B cell (primary cell): ENCODE measurements at places on chromosomes 7 and 10.
A peak's percentile ranks its signal among the peaks of the same experiment; 100 is the strongest.

DNA sequence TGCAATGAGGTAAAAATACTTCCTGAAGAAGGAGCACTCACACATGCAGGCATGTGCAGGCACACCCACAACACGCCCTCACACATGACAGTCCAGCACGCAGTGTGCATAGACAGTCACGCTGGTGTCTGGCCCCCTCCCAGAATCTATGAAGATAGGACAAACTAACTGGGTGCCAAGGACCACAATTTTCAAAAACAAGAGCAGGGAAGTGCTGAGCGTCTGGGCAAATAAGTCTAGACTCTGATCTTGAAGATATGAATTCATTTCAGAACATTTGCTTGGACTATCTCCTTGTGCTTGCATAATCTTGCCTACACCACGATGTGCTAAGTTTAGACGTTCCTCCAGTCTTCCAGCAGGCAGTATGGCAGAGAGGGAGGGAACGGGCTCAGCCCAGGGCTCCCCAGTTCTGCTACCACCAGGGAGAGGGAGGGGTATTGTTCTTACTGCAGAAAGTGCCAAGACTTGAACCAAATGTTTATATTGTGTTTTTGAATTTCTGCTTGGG, 276.5 kb upstream of the KLF6 start:
- DNase-seq: no peak

- no peak for DNase-seq
Observed at GRCh38 chr10:55329796-55330195, 528.8 kb upstream of the PCDH15 start.

GRCh38 chr10:30821994-30822692, 192.6 kb upstream of the LYZL2 start:
- DNase-seq: no peak

GRCh38 chr7:39480901-39481300, 85.3 kb upstream of the YAE1 start:
- DNase-seq: no peak

- no peak for DNase-seq
Observed at GRCh38 chr7:14861456-14861855, 41.1 kb downstream of the DGKB start.

- no peak for DNase-seq
Observed at GRCh38 chr7:93736668-93737369, 153.7 kb downstream of the TFPI2 start.

GRCh38 chr10:34018129-34018528, 683.7 kb upstream of the NRP1 start:
- no peak for DNase-seq

GRCh38 chr10:119480667-119481066, 61.9 kb downstream of the RGS10 start:
- DNase-seq: no peak

- DNase-seq: no peak
Observed at GRCh38 chr10:120732643-120733313, 118.4 kb upstream of the WDR11 start.

GRCh38 chr7:112930787-112931186, 140.6 kb upstream of the TMEM168 start:
- DNase-seq: no peak

GRCh38 chr10:123573236-123574108, 92.7 kb upstream of the GPR26 start:
- peak; percentile 37 for DNase-seq

- no peak for DNase-seq
Observed at GRCh38 chr7:130650611-130651120, 17.9 kb downstream of the COPG2 start.

GRCh38 chr7:22751341-22751740, 24.3 kb downstream of the IL6 start:
- DNase-seq: no peak

- DNase-seq: no peak
Observed at GRCh38 chr7:131494182-131494581, 62.2 kb downstream of the PODXL start.

DNA sequence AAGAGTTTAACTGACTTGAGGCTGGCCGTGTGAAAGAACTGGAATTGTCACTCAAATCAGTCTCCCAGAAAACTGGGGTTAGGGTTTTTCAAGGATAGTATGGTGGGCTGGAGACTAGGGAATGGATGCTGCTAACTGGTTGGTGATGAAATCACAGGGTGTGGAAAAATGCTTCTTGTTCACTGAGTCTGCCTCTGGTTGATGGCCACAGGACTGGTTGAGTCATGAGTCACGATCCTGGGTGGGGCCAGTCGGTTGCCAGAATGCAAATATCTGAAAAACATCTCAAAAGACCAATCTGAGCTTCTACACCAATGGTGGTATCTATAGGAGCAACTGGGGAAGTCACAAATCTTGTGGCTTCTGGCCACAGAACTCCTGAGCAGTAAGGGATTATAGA, 16.3 kb upstream of the BAMBI start:
- DNase-seq: no peak

DNA sequence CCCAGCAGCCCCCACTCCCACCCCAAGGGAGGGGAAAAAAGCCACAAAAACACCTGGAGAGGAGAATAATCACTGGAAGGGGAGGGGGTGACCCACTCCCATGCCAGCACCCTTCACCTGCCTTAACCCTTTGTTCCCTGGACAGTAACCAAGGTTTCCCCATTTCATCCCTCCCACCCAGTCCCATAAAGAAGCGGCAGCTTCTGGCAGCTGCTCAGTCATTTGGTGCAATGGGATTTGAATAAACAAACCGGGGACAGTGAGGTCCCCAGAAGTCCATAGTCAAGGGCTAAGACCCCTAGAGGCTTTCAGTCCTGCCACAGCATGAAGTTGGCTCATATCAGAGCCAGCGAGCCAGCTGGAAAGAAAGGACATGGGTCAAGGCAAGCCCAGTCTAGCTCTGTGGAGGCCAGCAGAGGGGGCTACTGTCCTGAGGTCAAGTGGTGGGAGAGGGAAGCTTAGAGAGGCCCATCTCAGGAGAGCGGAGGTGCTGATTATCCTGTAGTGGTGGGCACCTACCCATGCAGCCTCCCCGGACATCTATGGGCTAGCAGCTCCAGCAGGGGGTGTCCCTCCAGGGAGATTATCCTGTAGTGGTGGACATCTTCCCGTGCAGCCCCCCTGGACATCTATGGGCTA, 58.9 kb upstream of the LBX1 start:
- no peak for DNase-seq

DNA sequence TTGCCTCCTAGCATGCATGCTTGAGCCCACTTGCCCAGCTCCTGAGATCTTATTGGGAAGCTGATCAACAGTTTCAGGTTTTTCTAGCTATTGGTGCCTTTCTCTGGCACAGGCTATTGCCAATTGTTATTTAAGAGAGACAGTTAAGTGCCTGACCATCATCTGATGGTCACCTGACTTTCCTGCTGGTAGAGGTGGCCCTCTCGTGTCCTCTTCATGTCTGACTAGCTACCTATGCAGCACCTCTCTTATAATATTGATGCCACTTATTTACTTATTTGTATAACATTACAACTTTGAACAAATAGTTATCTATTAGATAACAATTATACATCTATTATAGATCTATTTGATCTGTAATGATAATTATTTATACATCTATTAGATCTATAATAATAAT, 205.9 kb upstream of the SEMA3D start:
- no peak for DNase-seq

GRCh38 chr10:79056361-79056735, 12.4 kb upstream of the ZMIZ1 start:
- no peak for DNase-seq

GRCh38 chr10:36717118-36717517, 408.3 kb upstream of the ANKRD30A start:
- no peak for DNase-seq

GRCh38 chr7:13034693-13035092, 347.3 kb downstream of the ARL4A start:
- no peak for DNase-seq

- no peak for DNase-seq
Observed at GRCh38 chr7:118250860-118251494, 26.5 kb downstream of the ANKRD7 start.

DNA sequence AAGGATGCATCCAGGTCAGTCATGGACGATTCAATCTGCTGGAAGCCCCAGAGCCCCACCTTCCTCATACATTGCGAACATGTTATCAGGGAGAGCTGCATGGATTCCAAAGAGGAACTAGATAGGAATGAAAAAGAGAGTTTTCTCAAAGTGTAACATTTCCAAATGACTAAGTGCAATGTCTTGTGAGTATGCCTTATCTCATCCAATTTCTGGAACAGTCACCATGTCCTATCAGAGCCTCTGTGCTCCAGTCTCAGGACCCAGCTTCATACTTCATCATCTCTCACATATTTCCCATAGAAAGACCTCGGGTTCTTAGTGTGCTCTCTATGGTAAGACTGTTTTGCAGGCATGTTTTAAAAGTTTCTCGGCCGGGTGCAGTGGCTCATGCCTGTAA, 26.8 kb downstream of the ZC3HC1 start:
- no peak for DNase-seq

GRCh38 chr10:79883986-79884385, 57.4 kb downstream of the NUTM2E start:
- no peak for DNase-seq

DNA sequence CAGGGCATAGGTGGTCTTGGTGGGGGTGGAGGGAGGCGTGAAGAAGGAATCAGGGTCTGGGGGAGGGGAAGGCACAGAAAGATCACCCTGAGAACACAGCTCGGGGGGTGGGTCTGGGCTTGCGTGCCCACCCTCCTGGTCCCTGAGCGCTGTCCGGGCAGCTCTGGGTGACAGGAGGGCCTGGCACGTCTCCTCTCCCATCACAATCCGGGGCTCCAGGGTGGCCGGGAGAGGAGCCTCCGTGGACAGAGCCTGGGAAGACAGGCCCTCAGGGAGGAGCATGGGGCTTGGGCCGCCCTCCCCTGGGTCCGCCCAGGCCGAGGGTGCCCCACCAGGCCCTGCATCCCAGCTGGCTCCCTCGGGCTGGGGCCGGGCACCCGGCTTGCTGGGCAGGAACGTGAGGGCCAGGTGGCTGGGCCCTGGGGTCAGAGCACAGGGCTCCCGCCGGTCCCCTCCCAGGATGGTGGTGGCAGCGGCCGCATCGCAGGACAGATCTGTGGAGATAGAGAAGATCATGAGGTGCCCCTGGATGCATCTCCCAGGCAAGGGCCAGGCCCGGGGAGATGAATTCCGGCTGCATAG, 3.1 kb downstream of the NACAD start:
- DNase-seq: no peak
